ENCODE measurements at places on chromosomes 12 and 14.
A peak's percentile ranks its signal among the peaks of the same experiment; 100 is the strongest.

- no peak for DNase-seq
Measured at GRCh38 chr12:109594556-109595317, 21.1 kb downstream of the MVK start.

- no peak for DNase-seq
Measured at GRCh38 chr14:92997343-92998061, 74.6 kb downstream of the CHGA start.

GRCh38 chr14:30115756-30116155 is 188.1 kb upstream of the PRKD1 start:
- no peak for DNase-seq

DNA sequence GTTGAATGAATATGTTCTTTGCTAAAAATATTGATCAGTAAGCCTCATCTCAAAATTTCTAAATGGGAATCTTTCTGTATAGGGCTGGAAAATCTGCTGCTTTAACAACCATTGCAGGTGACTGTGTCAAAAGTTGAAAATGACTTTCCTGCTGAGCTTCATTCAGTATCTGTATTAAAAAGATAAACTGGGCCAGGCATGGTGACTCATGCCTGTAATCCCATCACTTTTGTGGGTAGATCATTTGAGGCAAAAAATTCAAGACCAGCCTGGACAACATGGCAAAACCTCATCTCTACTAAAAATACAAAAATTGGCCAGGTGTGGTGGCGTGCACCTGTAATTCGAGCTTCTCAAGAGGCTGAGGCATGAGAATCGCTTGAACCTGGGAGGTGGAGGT is 213.7 kb upstream of the SYT10 start:
- no peak for DNase-seq

DNA sequence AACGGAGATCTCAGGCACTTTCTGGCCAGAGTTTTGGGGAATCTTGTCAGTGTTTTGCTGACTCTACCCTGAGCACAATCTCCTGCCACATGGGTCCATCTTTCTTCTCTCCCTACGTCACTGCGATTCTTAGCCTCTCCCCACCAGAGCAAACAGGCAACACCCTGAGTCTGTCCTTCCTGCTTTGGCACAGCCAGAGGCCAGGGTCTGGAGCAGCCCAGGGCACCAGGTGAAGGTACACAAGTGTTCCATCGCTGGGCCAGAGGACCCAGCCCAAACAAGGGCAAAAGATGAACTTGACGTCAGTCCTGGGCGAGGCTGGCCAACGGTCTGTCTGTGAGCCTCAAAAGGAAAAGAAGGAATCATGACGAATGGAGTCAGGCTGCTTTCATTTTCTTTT is 12.7 kb upstream of the CCDC177 start:
- no peak for DNase-seq

- DNase-seq, result peak; percentile 69
Measured at GRCh38 chr12:6703631-6704030, 3.0 kb upstream of the PIANP start.

DNA sequence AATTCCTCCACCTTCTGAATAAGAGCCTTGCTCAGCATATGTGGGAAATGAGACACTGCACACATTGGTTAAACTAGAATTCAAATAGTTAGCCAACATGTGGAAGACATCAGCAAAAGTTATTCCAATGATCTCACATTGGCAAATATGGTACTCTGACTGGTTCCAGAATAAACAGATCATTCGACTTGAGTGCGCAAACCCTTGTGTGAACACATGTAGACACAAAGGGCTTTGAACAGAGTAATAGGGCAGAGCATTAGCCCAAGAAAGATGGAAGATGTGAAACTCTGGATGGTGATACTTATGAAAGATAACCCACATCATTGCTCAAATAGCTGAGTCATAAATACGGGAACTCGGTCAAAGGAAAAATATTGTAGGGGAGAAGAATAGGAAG is 1133.4 kb upstream of the SEL1L start:
- DNase-seq, result no peak

DNA sequence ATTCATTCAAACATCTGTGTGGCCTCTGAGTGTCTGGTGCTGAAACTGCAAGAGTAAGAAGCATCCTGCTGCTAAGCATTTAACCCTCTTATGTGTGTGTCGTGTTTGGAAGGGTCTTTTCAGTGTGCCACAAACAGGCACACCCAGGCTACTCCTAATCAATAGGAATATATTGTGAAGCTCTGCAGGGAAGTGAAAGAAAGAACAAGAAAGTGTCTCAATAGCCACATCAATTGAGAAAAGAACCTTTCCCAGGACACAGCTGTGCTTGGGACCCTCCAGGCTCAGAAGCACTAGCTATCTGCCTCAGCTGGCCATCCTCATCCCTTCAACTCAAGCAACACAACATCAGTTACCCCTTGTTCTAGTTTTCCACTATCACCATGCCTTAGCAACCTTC is 13.4 kb upstream of the KRAS start:
- DNase-seq, result no peak

DNA sequence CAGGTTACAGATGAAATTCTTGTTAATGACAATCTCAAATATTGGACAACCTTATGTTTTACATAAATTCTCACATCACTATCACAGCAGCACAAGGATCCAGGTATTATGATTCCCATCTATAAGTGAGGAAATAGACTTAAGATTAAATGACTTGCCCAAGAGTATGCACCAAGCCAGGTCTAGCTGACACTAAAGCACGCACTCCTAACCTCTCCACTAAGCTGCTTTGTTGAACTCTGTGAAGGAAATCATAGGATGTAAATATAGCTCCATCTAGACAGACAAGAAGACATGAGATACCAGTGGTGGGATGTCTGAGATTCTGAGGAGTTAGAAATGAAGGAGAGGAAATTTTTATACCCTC is 87.9 kb downstream of the PHLDA1 start:
- DNase-seq, result no peak

- no peak for DNase-seq
Measured at GRCh38 chr14:74962493-74962892, 7.1 kb upstream of the PGF start.

GRCh38 chr14:94775871-94776210 is 5.9 kb upstream of the GSC start:
- DNase-seq, result no peak

All from glutamatergic neuron (in vitro differentiated cells).